Cortex of kidney (tissue), 1 donor: ENCODE measurements at places on chromosomes 6 and 20.

GRCh38 chr20:313402-313801 lies 11.9 kb upstream of the SOX12 start:
- DNase-seq = no peak

- DNase-seq = no peak
These were observed 96.9 kb upstream of the FOXQ1 start for GRCh38 chr6:1215023-1215422.

DNA sequence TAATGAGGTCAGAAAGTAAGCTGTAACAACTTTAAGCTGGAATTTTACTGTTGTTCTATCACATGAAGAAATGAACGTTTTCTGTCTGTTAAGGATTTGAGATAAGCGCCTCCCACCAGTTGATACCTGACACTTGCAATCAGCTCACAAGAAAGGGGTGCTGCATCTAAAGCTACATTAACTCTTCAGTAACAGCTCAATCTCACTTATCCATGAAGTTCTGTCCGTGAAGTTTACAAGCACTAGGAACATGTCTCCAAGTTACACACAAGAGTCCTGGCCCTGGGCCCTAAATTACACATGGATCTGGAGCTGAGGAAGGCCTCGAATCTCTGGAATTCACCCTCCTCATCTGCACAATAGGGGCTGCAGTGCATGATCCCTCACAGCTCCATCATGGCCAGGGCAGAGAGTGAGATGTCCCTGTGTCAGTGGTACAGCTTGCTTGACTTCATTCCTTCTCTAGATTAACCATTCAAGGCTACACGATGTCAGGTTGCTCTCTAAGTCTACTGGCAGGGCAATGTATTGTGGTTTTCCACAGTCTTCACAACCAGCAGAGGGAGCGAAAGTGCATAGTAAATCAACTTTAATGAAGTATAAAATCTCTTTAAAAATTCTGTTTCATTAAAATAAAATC lies 182.4 kb upstream of the MCHR2 start:
- no peak for DNase-seq

- no peak for DNase-seq
These were observed 5.1 kb downstream of the PRND start for GRCh38 chr20:4726710-4727397.

GRCh38 chr6:155687645-155688044 lies 232.0 kb upstream of the NOX3 start:
- DNase-seq = no peak

- no peak for DNase-seq
These were observed 235.0 kb downstream of the TTLL2 start for GRCh38 chr6:167559675-167560479.

GRCh38 chr20:45998761-45999160 lies 9.9 kb upstream of the MMP9 start:
- DNase-seq = no peak

DNA sequence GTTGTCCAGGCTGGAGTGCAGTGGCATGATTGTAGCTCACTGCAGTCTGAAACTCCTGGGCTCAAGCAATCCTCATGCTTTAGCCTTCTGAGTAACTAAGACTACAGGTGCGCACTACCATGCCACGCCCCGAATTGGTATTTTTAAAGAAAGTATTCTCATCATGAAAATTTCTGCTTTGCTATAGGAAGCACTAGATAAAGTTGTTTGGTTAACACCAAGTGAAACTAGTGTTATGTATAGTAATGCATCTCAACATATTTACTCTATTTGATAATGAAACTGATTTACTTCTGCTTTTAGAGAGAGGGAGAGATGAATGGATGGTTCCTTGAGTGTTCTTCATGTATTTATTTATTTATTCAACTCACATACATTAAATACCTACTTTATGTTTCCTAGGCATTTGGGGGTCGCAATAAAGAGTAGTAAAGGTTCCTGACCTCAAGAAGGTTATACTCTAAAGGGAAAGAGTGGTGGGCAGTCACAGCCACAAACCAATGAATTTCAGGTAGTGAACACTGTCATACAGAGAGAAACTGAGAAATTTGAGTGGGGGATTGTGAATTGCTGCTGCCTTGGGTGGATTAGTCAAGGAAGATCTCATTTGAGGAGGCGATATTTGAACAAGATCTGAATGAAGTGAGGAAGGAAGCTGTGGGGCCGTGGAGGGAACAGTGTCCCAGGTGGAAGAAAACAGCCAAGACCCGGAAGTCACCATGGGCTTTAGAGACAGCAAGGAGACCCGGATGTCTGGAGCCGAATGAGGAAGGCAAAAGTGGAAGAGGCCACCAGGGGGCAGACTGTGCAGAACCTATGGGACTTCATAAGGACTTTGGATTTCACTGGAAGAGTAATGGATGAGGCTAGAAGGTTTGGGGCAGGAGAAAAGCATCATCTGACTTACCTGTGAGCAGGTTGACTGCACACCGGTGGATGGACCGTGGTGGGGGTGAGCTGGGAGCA lies 185.6 kb downstream of the TSHZ2 start:
- no peak for DNase-seq

GRCh38 chr20:10581823-10582222 lies 92.0 kb downstream of the JAG1 start:
- no peak for DNase-seq

- DNase-seq = no peak
These were observed 358.8 kb downstream of the PREX1 start for GRCh38 chr20:48469026-48469425.

GRCh38 chr6:135796643-135797305 lies 54.7 kb upstream of the PDE7B start:
- no peak for DNase-seq

- DNase-seq = no peak
These were observed 95.9 kb downstream of the FOXC1 start for GRCh38 chr6:1705630-1706029.

DNA sequence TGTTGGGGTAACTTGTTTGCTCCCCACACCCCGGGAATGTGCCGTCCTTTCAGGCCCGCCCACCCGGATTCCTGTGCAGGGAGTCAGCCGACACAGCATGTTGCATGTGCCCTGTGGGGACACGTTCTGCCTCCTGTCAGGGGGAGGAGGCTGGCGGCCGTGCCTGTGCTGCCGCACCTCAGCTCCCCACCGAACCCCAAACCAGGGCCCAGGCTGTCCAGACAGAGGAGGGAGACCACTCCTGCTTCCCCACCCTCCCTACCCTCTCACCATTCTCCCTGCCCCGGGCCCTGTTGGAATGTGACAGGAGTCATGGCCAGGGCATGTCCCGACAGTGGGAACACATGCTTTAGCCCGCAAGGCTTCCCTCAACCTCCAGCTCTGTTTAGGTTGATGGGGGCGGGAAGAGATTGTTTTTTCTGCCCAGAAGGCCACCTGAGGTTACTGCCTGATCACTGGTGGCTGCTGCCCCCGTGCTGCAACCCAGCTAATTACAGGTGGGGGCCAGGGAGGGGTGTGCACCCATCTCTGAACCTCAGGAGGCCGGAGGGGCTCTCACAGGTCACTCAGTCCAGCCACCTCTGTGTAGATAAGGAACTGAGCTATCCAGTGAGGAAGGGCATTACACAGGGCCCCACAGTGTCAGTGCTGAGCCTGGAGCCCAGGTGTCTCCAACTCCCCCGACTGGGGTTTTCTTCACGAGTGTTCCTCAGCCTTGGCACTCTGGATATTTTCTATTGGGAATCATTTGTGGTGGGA lies 13.6 kb downstream of the LRRC73 start:
- no peak for DNase-seq

GRCh38 chr20:10510216-10510615 lies 75.1 kb downstream of the SLX4IP start:
- DNase-seq = no peak

DNA sequence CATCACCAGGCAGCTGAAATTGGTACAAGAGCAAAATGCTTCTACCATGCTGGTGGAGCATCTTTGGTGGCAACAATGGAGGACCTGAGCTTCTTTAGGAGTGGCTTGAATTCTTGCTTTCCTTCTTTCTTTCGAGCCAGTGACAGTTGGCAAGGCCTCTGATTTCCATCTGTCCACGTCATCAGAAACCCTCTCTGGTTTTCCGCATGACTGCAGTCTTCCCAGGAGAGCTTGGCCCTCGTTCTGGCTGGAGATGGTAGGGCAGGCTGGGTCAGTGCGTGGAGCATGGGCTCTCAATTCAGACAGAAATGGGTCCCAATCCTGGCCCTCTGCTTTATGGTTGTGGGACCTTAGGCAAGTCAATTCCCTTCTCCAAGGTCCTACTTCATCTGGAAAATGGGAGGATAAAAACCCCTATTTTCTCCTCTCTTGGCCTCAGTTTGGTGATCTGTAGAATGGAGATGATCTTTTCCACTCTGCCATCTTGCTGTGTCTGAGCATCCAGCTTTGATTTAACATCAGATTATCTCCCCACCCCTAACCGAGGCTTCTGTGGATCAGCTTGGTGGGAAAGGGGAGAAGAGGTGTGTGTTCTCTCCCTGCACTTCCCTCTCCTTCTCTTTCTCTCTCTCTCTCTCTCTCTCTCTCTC lies 3.6 kb upstream of the BPIFB1 start:
- no peak for DNase-seq

GRCh38 chr6:56550301-56550700 lies 92.4 kb downstream of the DST start:
- no peak for DNase-seq

DNA sequence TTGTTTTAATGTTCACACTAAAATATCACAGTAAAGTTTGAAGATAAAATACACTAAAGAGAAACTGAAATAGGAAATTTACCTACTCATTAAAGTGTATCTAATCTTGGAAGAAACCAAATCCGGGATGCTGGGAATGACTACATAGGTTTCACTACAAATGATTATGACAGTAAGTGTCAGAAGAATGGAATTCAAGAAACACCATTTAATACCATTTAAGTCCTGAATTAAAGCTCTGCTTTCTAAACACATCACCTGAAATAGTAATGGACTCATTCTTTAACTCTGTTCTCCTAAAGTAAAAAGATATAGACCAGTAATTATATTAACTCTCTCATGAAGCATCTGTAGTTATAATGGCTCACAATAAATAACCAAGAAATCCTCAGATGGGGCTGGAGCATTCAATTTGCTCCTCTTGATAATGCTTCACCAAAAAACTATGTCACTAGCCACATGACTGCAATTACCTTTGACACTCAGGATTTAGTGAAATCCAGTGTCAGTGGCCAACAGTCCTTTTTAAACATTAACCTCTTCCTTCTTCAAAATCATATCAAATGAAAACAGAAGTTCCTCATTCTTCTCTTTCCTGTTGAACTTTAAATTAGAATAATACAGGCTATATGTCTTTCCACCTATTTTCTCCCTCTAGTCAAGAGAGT lies 41.4 kb downstream of the MAP7 start:
- no peak for DNase-seq

GRCh38 chr20:3998998-3999397 lies 16.4 kb downstream of the RNF24 start:
- no peak for DNase-seq

DNA sequence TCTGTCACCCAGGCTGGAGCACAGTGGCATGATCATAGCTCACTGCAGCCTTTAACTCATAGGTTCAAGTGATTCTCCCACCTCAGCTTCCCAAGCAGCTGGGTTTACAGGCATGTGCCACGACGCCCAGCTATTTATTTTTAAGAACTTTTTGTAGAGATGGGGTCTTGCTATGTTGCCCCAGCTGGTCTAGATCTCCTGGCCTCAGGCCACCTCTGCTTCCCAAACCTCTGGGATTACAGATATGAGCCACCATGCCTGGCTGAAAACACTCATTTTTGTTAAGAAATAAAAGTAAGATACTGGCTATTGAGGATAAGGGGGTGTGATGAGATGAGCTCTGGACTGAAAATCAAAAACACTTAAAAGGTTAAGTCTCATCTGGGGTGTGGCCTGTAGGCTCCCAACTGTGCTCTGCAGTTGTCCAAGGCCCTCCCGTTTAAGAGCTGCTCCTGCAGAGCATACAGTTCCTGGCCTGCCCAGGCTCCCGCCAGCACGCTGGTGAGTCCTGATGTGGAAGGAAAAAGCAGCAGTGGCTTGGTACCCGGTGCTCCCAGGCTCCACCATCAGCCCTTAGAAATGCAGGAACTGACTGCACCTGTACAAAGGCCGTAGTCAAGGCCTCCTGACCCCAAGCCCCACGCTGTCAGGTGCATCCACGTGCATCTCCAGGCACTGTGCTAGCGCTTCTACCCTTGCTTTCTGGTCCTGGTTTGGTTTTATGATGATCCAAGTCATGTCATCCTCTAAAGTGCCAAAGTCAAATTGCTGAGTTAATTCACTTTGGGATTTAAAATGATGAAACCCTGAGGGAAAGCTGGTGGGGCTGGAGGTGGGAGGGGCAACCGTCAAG lies 111.5 kb downstream of the TMEM242 start:
- DNase-seq = no peak

GRCh38 chr20:35296101-35296554 lies 3.9 kb upstream of the FAM83C start:
- DNase-seq = no peak

DNA sequence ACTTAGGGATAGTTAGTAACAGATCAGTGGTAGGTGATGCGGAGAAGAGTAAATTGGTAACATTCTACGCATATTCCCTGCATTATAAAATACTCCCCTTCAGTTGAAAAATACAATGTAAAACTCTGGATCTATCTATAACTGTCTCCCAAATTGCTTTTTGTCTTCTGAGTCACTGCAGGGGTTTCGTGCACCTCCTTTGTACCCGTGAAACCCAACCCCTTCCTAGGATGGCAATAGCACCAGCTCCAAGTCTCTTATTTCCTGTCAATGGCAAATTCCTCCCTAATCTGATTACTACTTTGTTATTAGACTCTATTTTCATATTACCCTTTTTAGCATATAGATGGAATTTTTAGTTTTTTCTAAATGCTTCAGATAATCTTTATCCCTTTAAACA lies 20.6 kb upstream of the STMND1 start:
- no peak for DNase-seq

DNA sequence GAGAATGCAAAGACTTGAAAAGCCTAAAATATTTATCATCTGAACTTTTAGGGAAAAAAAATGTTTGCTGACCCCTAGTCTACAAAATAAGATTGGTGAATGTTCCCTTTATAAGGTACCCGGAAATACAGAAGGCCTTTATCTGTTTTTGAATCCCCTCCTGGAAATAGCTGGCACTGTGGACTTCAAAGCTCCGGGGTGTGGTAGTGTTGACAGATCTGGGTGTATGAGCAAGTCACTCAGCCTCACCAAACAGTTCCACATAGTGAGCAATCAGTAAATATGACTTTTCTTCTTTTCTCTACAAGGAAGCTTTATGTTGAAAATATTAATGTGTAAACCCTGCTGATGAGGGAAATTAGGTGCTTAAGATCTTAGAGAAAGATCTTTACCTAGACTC lies 29.2 kb upstream of the HTR1B start:
- no peak for DNase-seq

- no peak for DNase-seq
These were observed 269.1 kb upstream of the ARID1B start for GRCh38 chr6:156508126-156508525.

- no peak for DNase-seq
These were observed 146.8 kb downstream of the RPS12 start for GRCh38 chr6:132961122-132961521.
